Activated naive CD4-positive, alpha-beta T cell (primary cell): ENCODE measurements at places on chromosomes 5 and 9.

DNA sequence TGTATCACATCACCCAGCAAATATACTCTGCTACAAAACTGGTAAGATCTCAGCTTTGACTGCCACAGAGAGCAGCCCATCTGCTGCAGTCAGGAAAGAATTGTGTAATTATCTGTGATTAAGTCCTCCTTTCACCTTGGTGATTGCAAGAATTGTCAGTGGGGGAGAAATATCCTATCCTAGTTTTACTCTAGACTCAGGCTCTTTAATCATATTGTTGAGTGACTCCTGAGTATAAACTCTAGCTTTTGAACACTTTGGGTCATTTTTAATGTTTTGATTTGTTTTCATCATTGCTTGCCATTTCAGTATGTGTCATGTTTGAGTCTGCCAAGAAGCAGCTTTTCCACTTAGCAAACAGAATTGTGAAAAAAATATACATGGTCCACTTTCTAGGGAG is 32.1 kb downstream of the VCAN start:
- DNase-seq: no peak

- no peak for DNase-seq
Measured at GRCh38 chr5:6402939-6403338, 24.6 kb upstream of the MED10 start.

- DNase-seq: peak; percentile 56
Measured at GRCh38 chr5:151115272-151115905, 34.6 kb upstream of the TNIP1 start.

DNA sequence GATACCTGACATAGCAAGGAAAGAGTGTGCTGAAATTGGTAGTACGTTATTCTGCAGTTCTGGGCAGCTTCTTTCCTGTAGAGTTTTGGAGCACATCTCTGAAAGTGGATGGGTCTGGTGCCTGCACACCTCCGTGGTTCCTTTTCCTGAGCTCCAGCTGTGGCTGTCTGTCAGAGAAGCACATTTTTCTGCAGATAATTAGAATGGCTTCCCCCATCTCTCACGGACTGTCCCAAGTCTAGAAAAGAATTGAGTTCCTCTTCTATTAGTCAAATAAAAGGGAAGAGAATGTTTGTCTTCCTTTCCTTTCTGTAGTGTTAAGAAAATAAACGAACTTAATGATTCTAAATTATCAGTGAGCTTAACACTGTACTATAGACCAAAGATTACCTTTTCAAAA is 55.7 kb downstream of the VCAN start:
- no peak for DNase-seq

GRCh38 chr5:132003982-132004381 is 7.5 kb downstream of the ACSL6 start:
- DNase-seq: no peak

- DNase-seq: no peak
Measured at GRCh38 chr9:123678038-123678877, 251.7 kb downstream of the DENND1A start.

- DNase-seq: no peak
Measured at GRCh38 chr9:99192786-99193465, 28.8 kb downstream of the ALG2 start.

DNA sequence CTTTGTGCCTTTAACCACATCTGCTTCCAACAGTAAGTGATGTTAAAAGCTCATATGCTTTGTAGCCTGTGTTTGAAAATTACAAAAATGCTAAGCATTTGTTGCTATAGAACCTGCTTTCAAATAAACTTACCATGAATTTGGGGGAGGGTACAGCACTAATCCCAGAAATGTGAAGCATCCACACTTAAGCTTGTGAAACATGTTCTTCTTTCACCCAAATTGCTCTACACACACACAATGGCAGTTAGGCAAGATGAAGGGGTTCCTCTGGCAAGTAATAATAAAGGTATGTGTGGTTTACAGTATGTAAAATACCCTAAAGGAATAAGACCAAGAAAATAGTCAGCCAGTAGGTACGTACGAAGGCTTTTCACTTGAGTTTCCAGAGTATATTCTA is 165.6 kb downstream of the SMARCA2 start:
- no peak for DNase-seq

- DNase-seq: no peak
Measured at GRCh38 chr9:129489838-129490582, 130.9 kb downstream of the C9orf50 start.

DNA sequence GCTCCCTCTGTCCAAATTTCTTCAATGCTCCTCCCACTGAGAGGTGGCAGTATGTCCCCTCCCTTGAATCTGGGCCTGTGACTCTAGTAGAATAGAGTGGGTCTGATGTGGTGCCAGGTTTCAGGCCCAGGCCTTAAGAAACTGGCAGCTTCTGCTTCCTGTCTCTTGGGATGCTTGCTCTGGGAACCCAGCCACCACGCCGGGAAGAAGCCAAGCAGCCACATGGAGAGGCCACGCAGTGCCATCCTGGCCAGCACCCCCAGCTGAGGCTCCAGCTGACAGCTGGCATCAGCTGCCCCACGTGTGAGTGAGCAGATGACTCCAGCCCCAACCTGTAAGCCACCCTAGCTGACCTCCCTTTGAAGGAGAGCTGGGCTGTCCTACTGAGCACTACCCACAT is 7.3 kb upstream of the TSPAN17 start:
- DNase-seq: no peak

DNA sequence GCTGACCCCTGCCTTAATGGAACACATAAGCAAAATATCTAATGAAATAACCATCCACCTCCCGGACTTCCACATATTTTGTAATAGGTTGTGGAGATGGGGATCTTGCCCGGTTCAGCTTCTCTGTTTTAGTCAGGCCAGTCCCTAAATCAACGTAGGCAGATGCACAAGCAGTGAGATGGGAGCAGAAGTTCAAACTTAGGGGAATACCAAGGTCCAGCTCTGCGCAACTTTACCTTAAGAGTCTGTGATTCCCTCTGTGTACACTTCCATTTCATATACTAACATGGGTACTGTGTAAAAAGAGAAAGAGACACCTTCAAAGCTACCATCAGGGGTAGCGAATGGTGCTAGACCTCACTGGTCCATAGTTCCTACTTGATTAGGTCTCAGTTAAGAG is 110.9 kb downstream of the NTRK2 start:
- no peak for DNase-seq

GRCh38 chr5:73624888-73625287 is 1.1 kb upstream of the ARHGEF28 start:
- DNase-seq: no peak

- no peak for DNase-seq
Measured at GRCh38 chr5:155461304-155461703, 447.7 kb downstream of the KIF4B start.

- DNase-seq: no peak
Measured at GRCh38 chr9:130171226-130172148, 717 bp upstream of the NCS1 start.

DNA sequence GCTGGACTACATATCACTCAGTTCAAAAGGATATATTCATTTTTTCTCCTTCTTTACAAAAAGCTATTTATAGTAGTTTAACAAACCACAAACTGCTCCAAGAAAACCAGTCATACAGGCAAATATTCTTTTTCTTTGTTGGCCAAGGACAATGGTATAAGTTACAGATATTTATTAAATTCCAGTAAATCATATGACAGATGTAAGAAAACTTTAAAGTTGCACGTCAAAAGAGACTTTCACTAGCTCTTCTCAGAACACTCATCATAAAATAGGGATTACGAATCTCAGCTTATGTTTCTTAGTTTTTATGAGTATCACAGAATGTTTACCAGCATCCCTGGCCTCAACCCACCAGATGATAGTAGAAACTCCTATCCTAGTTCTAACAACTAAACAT is 67.2 kb downstream of the ANKRD31 start:
- DNase-seq: no peak

- no peak for DNase-seq
Measured at GRCh38 chr5:132013711-132014110, 2.3 kb upstream of the ACSL6 start.

DNA sequence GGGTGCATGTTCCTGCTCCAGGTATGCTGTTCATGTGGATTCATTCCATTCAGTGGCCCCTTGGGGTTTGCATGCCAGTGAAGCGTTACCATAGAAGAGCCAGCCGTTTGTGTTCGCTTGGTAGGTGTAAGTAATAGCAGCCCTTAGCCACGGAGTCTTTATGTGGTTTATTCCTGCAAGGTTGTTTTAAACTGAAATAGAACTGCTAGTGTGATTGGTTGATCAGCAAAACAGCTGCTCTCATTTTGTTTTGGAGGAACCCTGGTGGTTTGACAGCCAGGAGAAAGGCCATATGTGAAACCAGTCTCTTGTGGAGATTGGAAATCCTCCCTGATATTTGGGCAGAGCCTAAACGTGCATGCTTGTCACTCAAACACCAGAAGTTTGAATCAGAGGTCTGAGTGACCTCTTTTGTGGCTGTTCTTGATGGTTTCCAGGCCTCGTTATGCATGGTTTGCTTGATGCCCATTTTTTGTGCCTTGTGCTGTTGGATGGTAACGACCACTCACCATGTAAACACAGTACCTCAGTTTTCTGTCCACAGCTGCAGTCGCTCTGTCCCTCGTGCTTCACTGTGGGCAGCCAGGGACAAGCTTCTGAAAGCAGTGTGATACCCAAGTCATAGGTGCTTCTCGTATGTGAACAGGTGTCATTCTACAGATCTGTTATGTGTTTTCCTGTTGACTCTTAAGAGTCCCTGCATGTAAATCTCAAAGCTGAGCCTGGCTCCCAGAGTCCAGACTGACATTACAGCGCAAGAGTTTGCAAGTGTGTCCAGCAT is 58.3 kb upstream of the NXNL2 start:
- no peak for DNase-seq

DNA sequence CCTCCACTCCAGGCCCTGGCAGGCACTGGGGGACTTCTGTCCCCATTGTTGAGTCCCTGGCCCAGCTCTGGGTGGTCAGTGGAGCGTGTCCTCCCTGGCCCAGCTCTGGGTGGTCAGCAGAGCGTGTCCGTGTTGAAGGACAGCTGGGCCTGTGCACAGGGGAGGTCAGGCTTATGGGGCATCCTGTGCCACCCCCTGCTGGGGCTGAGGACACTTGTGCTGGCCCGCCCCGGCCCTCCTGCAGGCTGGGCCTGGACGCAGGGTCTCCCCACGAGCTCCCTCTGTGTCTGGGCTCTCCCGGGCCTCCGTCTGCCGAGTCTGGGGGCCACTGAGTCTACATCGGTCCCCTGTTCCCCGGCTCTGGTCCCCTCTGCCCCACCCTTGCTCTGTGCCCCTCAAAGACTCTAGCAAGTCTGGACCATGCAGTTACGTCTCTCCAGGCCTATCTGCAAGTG is 11.5 kb upstream of the CLIC3 start:
- no peak for DNase-seq

DNA sequence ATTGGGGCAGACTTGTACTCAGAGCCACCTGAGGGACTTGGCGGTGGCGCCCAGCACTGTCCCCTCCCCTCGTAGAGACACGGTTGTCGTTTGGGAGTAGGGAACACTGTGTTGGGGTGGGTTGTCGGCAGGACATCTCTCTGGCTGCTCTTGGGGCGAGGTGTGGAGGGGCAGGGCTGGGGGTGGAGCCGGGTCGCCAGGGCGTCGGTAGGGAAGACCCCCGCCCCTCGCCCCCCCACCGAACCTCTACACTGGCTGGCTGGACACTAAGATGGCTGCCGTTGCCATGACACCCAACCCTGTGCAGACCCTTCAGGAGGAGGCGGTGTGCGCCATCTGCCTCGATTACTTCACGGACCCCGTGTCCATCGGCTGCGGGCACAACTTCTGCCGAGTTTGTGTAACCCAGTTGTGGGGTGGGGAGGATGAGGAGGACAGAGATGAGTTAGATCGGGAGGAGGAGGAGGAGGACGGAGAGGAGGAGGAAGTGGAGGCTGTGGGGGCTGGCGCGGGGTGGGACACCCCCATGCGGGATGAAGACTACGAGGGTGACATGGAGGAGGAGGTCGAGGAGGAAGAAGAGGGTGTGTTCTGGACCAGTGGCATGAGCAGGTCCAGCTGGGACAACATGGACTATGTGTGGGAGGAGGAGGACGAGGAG is 778 bp downstream of the TRIM41 start:
- DNase-seq: no peak

GRCh38 chr9:76707510-76707909 is 56.7 kb upstream of the PCA3 start:
- DNase-seq: no peak

DNA sequence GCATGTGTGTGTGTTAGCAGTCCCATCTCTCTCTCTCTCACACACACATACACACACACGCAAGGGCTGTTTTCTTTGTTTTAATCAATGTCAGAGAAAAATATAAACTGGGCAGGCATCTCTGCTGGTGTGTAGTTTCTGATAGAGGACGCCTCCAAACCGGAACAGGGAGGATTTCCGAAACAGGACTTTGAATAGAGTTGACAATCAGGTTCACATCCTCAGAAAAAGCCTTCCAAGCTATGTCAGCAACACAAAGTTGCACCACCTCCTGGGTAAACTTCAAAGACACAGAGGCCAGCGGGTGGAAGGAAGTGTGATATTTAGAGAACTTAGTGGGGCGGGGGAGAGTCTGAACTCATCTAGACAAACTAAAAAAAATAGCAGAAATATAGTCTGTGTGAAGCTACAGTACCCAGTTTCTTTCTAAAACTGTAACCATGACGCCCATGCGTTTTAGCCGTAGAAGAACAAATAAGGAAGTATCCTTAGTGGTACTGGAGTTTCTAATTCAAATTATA is 1.2 kb downstream of the ST8SIA4 start:
- peak; percentile 3 for DNase-seq

DNA sequence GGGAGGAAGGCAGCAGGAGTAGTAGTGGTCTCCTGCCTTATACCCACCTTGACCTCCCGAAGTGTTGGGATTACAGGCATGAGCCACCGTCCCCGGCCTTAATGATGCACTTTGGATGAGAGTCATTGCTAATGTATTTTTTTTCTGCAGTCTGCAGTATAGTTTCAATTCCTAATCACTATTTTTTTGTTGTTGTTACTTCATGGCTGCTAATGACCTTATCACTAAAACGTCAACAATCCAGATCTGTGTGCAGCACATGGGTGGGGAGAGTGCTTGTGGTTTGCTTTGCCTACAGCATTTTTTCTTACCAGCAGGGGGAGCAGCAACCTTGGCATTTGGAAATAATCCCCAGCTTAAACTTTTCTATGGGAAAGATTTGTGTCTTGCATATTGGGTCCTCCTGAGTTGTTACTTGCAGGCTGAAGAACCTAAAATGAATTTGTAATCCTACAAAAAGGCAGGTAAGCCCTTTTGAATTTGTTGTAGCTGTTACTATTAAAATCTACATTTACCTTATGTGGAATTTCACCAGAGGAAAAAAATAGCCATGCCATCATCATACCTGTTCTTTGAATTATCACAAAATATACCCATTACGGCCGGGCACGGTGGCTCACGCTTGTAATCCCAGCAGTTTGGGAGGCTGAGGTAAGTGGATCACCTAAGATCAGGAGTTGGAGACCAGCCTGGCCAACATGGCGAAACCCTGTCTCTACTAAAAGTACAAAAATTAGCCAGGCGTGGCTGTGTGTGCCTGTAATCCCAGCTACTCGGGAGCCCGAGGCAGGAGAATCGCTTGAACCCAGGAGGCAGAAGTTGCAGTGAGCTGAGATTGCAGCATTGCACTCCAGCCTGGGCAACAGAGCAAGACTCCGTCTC is 6.3 kb upstream of the MED7 start:
- peak; percentile 35 for DNase-seq

GRCh38 chr5:76664079-76664478 is 40.9 kb upstream of the F2RL2 start:
- DNase-seq: no peak
